ENCODE measurements at places on chromosomes 5 and 9.

DNA sequence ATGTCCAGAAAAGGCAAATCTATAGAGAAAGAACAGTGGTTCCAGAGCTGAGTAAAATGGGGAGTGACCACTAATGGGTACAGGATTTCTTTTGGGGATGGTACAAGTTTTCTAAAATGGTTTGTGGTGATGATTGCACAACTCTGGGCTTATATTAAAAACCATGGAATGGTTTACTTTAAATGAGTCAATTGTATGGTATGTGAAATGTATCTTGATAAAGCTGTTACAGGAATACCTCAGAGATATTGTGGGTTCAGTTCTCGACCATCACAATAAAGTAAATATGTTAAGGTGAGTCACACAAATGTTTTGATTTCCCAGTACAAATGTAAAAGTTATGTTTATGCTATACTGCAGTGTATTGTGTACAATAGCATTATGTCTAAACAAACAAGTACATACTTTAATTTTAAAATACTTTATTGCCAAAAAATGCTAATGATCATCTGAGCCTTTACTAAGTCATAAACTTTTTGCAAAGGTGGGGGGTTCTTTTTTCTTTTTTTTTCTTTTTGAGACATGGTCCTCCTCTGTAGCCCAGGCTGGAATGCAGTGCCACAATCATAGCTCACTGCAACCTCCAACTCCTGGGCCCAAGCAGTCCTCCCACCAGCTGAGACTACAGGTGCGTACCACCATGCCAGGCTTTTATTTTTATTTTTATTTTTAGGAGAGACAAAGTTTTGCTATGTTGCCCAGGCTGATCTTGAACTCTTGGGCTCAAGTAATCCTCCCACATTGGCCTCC lies 65.9 kb downstream of the SHOC1 start:
- no peak for DNase-seq

DNA sequence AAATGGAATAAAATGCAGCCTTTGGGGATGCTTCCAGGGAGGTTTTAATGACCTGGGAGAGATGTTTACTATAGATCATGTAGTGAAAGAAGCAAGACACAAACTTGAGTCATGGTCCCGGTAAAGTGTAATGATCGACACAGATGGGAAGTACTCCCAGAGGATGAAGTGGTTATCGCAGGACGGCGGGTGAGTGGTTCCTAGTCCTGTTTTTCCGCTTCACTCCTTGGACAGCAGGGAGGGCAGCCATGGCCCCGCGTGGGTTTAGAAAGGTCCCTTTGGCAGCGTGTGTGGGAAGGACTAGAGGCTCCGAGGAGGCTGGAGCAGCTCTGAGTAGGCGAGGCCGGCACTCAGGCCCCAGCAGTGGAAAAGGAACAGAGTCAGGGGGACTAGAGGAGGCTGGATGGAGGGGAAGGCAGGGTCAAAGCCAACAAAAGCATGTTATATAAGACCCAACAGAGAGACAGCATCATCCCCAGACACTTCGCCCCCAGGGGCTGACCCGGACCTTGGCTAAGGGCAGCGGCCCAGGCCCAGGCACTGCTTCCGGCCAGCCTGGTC lies 49.2 kb upstream of the STXBP1 start:
- no peak for DNase-seq

DNA sequence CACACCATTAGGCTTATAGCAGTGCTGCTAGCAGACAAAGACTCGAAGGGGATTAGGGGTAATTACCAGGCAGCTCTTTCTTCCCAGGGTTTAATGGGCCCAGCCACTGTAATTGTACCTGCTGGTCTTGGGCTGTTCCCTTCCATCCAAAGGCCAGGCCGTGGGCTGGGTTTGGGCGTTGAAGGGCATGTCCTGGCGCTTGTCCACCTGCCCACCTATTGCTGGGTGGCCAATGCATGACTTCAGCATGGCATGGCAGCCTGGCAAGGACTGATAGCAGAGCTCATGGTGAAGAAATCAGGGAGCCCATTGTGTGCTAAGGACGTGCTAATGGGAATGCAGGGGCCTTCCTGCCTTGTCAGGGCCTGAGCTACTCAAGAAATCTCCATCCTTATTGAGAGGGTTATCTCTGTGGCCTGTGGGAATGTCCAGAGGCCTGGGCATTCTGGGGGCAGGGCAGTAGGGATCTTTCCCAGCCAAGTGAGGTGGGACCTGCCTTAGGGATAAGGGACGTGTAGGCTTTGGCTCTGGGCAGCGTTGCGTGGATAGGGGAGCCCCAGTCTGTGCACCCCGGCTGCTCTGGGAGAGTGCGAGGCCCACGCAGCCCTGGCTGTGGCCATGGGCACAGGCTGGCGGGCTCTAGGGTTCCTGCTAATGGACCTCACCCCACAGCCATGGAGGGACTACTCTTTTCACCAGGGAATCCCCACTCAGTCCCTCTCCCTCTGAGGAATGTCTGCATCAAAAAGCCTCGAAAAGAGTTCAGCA lies 116.1 kb upstream of the PITX1 start:
- no peak for DNase-seq

- DNase-seq, result no peak
Observed at GRCh38 chr9:134224127-134224526, 59.8 kb upstream of the RNU6ATAC start.

GRCh38 chr9:36040271-36040925 lies 3.7 kb downstream of the RECK start:
- no peak for DNase-seq

DNA sequence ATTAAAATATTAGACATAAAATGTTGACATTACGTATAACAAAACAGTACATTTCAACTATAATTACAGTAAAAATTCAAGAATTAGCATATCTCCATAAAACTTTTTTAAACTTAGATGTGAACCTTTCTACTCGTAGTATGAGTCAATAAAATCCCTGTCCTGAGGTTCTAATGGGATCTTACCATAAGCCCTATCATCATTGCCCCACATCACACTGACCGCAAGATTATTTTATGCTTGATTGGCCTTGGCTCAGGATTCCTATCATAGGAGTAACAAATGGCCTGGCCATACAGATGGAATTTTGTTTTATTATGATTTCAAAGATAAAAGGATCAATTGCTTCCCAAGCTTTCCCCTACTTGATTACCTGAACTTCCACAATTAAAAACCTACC lies 238.3 kb downstream of the MEF2C start:
- DNase-seq, result no peak

- no peak for DNase-seq
Observed at GRCh38 chr9:123497830-123498229, 141.8 kb downstream of the CRB2 start.

- DNase-seq, result no peak
Observed at GRCh38 chr9:127548352-127548881, 63.7 kb upstream of the STXBP1 start.

- DNase-seq, result no peak
Observed at GRCh38 chr9:14312719-14313377, 1.1 kb downstream of the NFIB start.

GRCh38 chr5:4700871-4701270 lies 439.3 kb upstream of the ADAMTS16 start:
- DNase-seq, result no peak

DNA sequence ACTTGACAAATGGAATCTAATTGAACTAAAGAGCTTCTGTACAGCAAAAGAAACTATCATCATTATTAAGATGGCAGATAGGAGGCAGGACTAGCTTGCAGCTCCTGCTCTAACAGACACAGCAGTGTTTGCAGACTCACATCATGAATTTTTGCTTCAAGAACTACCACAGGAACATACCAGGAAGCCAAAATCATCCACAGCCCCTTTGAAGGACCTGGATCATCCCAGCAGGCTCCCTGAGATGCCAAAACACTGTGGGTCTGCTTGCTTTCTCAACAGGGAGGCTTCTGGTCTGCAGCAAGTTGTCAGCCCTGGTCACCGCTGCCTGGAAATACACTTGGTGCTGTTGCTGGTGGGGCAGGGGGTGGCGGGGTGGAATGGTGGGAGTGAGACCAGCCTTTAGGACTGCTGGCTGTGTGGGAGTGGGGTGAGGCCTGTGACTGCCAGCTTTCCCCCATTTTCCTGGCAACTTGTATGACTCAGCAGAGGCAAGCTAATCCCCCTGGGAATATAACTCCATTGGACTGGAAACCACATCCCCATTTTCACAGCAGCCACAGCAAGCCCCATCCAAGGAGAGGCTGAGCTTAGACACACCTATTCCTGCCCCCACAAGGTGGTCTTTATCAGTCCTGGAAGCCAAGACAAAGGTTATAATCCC lies 533.8 kb upstream of the CYLC2 start:
- no peak for DNase-seq

- DNase-seq, result no peak
Observed at GRCh38 chr9:9182431-9182830, 1382.9 kb upstream of the DMAC1 start.

GRCh38 chr9:37243588-37244345 lies 123.4 kb downstream of the ZCCHC7 start:
- no peak for DNase-seq

DNA sequence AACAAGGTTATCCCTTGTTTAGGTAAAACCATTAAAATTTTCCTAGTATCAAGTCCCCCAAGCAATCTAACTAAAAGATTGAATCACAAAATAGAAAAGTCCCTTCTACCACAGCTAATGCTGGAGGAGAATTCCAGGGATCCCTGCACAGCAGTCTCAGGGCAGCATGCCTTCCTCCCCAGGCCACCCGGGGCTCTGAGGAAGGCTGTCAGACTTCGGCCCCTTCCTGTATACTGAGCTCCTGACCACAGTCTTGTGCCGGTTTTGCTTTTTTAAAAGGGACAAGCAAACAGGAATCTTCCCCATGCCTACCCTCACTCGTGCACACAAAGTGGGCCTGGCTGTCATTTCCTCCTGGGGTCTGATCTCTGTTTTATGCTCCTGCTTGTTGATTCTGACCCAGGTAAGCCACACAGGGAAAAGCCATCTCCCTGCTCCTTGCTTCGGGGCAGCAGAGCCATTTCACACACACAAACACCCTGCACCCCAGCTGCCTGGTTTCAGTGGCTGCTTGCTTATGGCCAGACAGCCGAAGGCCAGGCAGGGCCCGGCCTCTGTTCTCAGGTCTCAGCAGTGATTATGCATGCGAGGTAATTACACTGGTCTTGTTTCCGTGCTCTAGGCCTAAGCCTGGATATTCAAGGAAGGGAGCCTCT lies 211.9 kb downstream of the NXNL2 start:
- no peak for DNase-seq

DNA sequence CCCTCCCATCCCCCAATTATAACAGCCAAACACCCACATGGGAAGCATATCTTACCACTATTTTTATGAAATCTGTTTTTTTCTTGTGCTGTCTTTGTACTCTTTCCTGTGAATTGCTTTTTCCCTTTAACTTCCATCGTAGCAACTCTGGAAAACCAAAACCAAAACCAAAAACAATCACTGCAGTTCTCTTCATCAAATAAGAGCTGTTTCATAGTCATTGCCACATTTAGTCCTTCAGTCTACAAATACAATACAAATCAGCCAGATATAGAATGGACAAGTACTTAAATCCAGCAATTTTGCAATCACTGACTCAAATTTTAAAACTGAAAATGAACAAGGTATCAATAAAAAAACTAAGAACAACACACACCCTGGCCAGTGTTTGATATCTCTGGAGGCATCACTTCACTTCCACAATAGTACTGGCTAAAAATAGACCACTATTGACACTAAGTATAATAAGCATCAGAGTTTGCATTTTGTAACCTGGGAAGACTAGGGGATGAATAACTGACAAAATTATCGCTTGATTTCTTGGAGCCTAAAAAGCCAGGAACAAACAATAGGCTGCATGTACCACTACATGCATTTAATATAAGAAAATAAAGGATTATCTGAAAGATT lies 5.4 kb downstream of the PUM3 start:
- DNase-seq, result no peak

DNA sequence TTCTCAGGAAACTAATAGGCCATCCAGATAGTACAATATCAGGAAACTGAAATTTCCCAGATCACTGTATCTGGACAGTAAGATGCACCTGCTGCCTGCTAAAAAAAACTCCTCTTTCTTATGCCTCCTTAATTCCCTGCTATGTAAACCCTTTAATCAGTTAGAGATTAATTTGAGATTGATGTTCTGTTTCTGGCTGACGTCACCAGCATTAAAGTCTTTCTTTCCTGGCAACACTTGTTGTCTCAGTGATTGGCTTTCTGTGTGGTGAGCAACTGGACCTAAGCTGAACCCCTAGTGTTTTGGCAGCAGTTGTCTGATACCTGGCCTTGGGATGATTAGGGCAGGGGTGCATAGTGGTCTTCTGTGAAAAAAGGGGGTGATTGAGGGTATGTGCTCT lies 175.8 kb downstream of the TENT4A start:
- DNase-seq, result no peak

DNA sequence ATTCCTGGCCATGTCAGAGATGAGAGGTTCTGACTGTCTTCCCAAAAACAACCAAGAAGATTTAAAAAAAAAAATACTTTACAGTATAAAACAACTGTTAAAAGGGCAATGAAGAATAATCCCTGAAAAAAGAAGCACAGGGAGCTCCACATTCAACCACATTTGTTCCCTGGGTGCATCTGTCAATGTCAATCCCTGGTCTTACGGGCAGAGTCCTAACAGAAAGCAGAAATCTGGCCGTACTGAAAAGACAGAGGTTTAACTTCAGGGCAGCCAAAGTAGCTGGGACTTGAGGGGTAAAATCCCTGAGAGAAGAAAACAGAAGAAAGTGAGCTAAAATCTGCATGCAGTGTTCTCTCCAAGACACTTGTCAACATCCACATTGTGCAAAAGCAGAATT lies 76.6 kb downstream of the RICTOR start:
- no peak for DNase-seq

DNA sequence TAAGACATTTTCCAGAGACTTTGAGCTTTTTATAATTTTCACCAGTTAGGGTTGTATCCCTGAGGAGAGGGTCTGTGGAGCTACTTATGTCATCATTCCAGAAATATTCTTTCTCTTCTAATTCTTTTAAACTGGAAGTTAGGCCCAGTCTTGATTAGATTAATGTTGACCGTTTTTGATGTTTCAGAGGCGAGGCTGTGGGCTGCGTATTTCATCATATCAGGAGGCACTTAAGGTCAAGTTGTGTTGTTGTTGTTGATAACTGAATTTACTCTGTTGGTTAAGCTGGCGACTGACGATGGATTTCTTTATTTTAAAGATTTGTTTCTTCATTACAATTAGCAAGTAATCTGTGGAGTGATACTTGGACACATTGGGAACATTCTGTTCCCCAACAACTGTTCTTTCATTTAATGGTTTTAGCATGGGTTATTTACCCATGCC lies 20.1 kb downstream of the IPO11 start:
- no peak for DNase-seq

GRCh38 chr9:109872901-109873300 lies 92.9 kb downstream of the PALM2AKAP2 start:
- no peak for DNase-seq

- no peak for DNase-seq
Observed at GRCh38 chr5:172648755-172649154, 7.7 kb downstream of the NEURL1B start.

- no peak for DNase-seq
Observed at GRCh38 chr5:135690466-135690865, 111.7 kb upstream of the CXCL14 start.

Data from GM18507 (cell line).